ENCODE measurements at places on chromosomes 12 and 14. TPM values are rescaled to one million over a fixed set of nuclear protein-coding genes. Genes with fewer than 3 reads are reported as not detected.

AJUBA gene
- 1.9 TPM for total RNA-seq

SLC6A15 gene
- not detected for total RNA-seq

TRPV4 gene
- not detected for total RNA-seq

DNA sequence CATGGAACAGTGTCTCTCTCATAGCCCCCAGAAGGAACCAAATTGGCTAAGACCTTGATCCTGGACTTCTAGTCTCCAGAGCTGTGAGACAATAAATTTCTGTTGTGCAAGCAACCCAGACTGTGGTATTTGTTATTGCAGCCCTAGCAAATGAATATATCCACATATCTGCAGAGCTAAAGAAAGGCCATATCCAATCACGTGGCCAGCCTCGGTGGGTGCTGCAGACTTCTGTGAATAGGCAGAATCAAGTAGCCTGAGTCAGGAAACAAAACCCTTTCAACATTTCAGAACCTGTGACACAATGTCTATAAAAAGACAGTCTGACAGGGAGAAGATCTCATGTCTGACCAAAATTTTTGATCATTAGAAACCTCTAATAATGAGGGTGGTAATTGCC, 71.0 kb upstream of the CPM start:
- no peak for DNase-seq

GRCh38 chr12:104320627-104321024, 17.1 kb downstream of the EID3 start:
- DNase-seq, result no peak

DNA sequence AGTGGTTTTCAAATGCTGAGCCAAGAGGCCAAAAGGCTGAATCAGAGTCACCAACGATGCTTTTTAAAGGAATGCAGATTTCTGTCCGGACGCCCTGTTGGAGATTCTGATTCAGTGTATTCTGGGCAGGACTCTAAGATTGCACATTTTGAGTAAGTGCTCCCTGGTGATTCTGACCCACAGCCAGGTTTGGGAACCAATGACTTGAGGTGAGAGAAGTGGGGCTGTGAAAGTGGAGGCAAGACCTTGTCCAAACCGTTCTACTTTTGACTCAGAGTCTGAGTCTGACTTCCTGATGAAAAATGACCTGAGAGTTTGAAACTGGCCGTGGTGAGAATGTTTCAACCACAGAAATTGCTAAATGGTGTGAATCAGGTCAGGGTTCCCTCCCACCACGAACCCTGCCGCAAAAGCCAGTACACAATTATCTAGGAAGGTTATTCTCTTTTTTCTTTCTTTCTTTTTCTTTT, 90.2 kb downstream of the NTN4 start:
- DNase-seq, result no peak

DNA sequence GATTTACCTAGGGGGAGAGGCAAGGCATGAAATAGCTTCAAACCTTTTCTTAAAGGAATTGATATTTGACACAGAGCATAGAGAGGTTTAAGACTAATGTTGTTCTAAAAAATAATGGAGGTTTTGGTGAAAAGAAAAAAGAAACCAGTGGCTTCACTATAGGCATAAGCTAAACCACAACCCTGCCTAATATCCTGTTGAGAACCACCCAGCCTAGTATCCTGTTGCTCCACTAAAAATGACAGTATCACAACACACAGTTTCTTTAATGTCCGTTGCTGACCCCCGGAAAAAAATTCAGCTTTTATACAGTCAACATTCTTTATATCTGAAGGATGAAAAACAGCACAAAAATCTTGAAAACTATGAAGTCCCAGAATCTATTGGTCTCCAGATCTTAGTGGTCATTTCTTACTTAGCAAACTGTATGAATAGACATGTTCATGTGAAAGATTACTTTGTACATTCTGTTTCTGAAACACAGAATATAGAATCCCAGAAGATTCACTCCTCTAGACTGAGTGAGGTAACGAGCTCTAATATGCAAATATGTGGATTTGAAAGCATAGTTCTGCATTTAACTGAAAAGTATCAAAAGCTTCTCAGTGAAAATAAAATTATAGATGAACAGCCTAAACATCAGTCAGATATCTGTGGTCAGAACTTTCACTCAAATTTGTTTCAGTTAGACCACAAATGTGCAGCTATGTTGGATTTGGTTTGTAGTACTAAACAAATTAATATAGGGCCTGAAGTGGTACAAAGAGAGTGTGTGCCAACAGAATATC, 40.5 kb downstream of the GALC start:
- peak; percentile 33 for DNase-seq

DNA sequence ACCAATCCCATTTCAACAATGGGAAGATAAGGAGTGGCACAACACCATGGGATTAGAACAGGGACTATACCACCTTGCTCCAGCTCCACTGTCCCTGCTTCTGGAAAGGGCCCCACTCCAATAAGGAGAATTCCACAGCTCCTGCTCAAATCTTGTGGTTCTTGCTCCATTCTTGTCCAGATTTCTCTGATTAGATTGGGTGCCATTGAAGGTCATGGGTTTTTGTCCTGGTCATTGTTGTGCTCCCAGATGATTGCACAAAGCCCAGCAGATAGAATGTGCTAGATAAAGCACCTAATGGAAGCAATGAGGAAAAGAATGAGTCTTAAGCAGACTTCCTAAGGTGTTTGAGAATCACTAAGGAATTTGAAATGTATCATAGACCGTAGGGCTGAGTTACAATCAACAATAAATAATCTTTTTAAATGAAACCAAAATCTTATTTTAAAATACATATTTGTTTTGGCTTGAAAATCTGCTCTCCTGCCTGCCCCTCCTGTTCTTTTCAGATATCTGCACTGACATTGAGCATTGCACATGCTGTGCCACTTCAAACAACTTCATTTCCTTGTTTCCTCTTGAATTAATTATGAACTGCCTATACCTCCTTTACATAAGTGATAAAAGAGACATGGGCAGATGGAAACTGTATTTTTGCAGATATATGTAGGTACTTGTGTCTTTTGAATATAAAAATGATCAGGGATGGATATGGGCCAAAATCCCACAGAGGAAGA, 115.9 kb downstream of the FGD4 start:
- DNase-seq, result no peak

All from hematopoietic multipotent progenitor cell (in vitro differentiated cells).